ENCODE measurements at places on chromosomes 1 and 21.

DNA sequence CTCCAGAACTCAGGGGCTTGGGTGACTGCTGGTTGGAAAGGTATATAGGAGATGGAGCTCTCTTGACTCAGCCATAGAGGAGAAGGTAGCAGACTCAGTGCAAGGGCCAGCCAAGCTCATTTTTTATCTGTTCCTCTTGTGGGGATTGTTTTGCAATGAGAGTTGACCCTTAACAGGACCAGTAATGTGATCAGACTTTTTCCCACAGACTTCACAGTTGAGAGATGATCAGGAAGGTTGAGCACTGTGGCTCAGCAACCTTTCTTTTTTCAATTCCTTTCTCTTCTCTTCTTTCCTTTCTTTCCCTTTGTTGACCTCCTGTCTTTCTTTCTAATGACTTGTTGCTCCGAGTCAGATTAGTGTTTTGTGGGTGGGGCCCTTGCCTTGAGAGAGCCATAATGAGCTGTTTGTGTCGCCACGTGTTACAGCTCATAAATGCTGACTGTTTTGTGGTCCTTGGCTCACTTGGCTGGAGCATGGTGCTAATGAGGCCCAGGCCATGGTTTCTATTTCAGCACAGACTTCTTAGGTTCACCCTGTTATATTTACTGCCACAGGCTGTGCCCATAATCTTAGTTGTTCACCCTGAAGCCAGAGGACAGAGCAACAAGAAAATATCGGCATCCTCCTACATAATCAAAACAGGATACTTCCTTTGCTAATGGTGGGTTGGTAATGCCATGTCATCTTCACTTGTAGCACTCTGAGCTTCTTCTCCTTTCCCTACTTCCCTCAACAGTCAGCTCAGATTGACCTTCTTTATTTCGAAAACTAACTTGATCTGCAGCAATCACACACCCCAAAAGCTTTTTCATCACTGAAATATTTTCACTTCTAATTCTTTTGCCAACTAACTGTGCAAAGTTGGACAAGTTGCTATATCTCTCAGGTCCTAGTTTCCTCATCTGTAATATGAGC is 13.9 kb downstream of the ADAM30 start:
- no peak for DNase-seq

GRCh38 chr1:196209983-196210382 is 398.3 kb downstream of the KCNT2 start:
- no peak for DNase-seq

DNA sequence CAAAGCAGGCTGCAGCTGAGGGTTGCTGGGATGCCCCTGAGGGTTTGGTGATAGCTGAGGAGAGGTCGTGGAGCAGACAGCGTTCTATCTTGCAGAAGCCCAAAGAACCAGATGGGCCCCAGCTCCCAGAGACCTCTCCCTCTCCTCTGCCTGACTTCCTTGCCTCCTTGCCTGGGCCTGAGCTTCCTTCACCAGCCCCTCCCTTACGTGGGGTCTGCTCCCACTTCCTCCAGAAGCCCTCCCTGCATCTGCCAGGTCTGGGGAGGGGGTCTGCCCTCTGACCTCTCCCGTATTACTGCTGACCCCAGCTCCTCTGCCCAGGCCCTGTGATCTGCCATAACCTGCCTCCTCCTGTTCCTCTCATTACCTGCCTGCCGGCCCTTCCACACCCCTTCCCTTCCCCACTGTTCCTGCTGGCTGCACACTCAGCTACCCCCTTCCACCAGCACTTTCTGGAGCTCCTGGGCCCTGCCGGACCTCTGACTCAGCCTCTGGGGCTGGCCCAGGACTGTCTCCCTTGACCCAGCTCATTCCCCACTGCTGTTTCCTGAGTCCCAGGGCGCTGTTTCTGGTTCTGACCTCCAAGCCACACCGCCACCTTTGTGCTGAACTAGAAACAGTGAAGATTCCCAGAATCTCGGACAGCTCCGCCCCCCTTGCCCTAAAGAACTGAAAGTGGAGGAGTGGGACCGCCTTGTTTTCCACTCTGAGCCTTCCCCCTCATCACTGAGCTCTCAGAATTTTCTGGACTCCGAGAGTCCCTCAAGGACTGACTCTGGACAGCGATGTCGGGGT is 237.7 kb upstream of the C1orf174 start:
- no peak for DNase-seq

GRCh38 chr1:100217834-100218233 is 31.8 kb downstream of the DBT start:
- DNase-seq = no peak

DNA sequence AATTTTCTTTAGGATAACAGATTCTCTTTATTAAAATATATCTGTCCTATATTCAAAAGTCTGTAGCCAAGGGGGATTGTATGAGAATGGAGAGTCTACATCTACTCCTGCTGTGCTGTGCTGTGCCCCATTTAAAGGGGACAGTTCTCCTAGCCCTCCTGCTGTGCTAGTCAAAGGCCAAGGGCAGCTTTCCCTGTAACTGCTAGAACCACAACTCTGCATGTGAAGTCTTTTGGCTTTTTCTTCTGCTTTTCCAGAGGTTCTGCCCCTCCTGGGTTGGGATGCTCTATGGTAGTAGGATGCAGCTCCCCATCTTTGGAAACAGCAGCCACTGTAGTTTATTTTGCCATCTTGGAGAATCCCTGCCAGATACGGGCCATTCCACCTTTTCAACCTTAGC is 197.5 kb upstream of the JUN start:
- DNase-seq = peak; percentile 16

DNA sequence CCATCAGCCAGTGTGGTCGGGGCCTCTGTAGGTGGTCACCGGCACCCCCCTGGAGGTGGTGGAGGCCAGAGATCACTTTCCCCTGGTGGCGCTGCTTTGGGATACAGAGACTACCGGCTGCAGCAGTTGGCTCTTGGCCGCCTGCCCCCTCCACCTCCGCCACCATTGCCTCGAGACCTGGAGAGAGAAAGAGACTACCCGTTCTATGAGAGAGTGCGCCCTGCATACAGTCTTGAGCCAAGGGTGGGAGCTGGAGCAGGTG is 961 bp downstream of the RBM15 start:
- no peak for DNase-seq

DNA sequence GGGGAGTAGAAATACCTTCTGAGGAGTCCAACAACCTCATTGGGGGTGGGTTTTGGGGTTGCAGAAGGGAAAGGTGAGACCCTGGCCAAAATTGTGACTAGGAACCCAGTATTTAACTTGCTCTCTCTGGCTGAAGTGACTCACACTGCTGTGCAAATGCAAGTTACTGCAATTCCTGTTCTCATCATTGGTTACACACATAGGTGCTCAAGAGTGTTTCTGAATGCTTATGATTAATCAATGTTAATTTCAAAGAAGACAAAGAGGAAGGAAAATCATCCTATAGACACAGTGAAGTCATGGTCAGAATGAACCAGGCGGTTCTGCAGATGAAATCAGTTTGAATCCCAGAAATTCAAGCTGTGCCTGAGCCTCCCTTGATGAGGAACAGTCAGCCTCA is 3.1 kb downstream of the ASCL5 start:
- no peak for DNase-seq

DNA sequence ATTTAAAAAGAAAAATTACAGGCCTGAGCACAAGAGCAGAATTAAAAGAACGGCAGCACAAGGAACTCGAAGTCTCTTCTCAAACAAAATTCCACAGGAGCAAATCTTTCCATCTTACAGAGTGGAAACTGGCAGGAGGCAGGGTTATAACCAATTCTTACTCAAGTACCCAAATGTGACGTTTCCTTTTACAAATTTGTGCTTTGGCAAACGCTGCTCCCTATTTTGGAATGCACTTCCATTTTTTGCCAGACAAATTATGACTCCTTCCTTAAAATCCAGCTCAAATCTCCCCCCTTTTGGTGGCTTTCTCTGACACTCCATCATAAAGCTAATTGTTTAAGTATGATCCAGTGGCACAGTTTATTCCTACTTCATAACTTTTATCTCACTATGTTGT is 7.8 kb downstream of the ERI3 start:
- no peak for DNase-seq

DNA sequence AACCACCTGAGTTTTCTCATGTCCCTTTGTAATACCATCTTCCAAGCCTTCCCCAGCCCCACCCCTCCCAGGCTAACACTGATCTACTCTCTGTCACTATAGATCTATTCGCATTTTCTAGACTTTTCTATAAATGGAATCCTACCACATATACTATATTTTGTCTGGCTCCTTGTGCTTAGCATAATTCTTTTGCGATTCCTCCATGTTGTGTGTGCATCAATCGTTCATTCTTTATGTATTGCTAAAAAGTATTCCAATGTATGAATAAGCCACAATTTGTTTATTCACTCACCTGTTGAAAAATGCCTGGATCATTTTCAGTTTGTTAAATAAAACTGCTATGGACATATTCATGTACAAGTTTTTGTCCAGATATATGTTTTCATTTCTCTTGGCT is 66.7 kb upstream of the DPT start:
- no peak for DNase-seq

DNA sequence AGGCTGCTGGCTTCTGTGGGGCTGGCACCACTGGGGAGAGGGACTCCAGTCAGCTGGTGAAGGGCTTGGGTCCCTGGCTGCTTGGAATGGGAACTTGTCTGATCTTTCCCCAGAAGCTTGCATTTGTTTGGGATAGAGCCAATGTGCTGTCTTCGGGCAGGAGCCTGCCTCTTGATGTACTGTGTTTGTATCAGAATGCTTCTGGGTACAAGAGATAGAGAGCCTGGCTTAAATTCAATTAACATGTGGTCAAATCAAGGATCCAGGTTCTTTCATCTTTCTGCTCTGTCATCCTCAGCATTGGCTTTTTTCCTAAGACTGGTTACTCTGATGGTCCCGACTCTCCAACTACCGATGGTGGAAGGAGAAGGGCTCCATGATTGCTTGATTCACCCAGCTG is 16.0 kb upstream of the PROK1 start:
- no peak for DNase-seq

DNA sequence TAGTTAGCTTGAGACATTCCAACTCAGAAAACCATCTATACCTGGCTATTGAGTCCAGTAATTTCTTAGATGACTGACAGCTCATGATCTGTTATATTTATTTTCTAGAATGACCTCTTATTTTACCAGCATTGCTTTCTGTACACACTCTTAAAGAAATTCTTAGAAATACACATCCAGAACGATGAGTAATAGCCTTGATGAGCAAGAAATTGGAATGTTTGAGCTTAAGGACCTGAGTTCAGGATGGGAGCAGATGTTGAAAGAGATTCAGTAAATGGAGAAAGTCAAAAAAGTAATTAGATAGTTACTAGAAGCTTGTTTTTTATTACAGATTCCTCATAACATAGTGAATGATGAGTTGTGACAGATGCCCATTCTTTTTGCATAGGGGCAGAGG is 11.7 kb downstream of the PYHIN1 start:
- DNase-seq = no peak

Measured in NCI-H146 (cell line).